Foreskin keratinocyte (primary cell): ENCODE measurements at places on chromosomes 11 and 22. TPM values are rescaled to one million over a fixed set of nuclear protein-coding genes. Genes with fewer than 3 reads are reported as not detected.

Gene GSTT2B
- total RNA-seq = 5.2 and 9.5 TPM in 2 replicates

Gene C1QTNF4
- 0.14 and 0.31 TPM in 2 replicates for total RNA-seq

Gene IL10RA
- 0.04 TPM in 1 of 2 replicates, not detected in the other for total RNA-seq

Gene TENM4
- 16.8 and 25.1 TPM in 2 replicates for total RNA-seq

DNA sequence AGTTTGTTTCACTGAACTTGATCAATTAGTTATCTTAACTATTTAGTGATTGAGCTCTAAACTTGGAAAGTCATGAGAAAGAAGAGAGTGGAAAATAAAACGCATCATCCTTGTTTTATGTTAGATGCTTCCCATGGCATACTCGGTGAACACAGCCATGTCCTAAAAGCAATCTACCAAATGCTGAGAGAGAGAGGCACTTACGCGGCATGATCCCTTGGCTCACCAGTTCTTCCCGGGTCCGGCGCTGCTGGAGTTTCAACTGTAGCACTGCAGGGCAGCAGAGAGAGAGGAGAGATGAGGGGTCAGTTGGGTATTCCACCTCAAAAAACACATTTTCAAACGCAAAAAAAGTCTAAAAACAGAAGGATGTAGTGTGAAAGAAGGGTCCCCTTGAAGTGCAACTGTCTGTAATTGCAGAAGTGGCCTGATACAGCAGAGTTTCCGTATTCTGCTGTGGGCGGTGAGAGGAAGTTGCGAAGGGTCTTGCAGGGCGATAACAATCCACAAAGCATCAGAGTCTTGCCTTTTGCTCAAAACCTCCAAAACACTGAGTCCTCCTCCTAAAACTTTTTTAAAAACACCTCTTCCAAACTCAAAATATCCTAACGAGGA lies 92.7 kb downstream of the SGSM3 start:
- no peak for DNase-seq

- no peak for DNase-seq
Observed at GRCh38 chr11:60964801-60965200, 6.7 kb upstream of the CD6 start.

GRCh38 chr11:40183073-40184064 lies 1276.1 kb downstream of the LRRC4C start:
- DNase-seq = no peak

DNA sequence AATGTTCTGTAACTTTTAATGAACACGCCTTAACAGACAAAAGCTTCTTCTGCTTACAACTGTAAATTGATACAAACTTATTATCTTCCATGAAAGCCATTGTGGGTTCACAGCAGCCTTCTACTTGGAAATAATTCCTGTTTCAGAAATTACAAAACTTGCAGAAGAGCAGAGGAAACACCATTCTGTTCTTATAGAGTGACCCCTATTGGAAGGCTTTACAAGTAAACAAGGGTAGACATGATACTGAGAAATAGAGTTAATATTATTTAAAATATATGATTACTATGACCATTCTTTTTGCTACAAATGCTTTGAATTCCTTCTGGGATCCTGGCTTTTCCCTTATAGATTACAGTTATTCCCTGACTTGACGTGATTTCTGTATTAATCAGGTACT lies 32.4 kb upstream of the KCNA4 start:
- DNase-seq = no peak

DNA sequence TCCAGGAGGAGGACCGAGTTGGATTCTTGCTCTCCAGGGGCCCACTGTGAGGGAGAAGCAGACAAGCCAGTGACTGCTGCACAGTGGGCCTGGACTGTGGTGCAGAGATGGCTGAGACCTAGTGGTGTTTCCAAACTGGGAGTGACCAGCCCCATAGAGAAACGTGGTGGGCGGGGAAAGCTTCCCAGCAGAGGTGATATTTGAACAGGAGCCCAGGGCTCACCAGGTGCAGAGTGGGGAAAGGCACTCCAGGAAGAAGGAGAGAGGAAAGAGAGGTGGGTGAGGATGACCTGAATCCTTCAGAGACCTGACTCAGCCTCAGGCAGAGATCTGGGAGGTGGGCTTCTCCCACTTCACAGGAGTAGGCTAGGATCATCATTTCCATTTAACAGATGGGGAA lies 52.1 kb upstream of the RASD2 start:
- no peak for DNase-seq

- no peak for DNase-seq
Observed at GRCh38 chr11:72896431-72896830, 82.2 kb downstream of the ATG16L2 start.

DNA sequence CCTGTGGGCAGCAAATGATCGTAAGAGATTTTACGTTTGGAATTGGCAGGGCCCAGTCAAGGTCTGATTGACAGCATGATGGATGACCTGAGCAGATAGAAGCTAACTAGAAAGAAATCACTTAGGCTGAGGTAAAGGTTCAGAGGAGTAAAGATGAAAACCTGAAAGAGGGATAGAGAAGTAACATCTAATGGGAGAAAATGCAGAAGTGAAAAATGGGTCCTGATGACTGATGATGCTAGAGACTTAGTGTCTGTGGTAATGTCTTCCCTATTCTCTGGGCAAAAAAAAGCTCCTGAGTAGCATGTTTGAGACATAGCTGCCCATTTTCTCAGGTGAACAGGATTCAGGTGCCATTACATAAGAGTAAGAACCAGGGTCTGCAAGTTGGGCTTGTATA lies 628.8 kb upstream of the ANO5 start:
- no peak for DNase-seq

GRCh38 chr22:27493796-27494195 lies 307.8 kb downstream of the MN1 start:
- DNase-seq = no peak
